ENCODE measurements at places on chromosomes 16 and 17. TPM values are rescaled to one million over a fixed set of nuclear protein-coding genes. Genes with fewer than 3 reads are reported as not detected.

The MT1A gene
- not detected for total RNA-seq

The CES2 gene
- 32.9 TPM for total RNA-seq

The BCL6B gene
- 0.80 TPM for total RNA-seq

The ABI3 gene
- 46.3 TPM for total RNA-seq

The SPEM2 gene
- not detected for total RNA-seq

The GLP2R gene
- total RNA-seq: not detected

The AANAT gene
- not detected for total RNA-seq

The CLEC16A gene
- total RNA-seq: 32.4 TPM

The TMED6 gene
- total RNA-seq: 1.3 TPM

The TMEM170A gene
- total RNA-seq: 33.9 TPM

The TERB1 gene
- 0.15 TPM for total RNA-seq

The SOST gene
- not detected for total RNA-seq

The FLCN gene
- 53.1 TPM for total RNA-seq

The PMFBP1 gene
- 1.8 TPM for total RNA-seq

The CD68 gene
- total RNA-seq: 36.0 TPM

The IKZF3 gene
- total RNA-seq: 37.9 TPM

The CDRT15 gene
- not detected for total RNA-seq

The PLK1 gene
- total RNA-seq: 102 TPM

The CD300H gene
- not detected for total RNA-seq

The CSH1 gene
- total RNA-seq: not detected

The PRSS33 gene
- not detected for total RNA-seq

The KLHL10 gene
- not detected for total RNA-seq

The GRAPL gene
- 10.1 TPM for total RNA-seq

The NME4 gene
- 33.9 TPM for total RNA-seq

The C17orf67 gene
- total RNA-seq: 4.1 TPM

The KRT28 gene
- not detected for total RNA-seq

The TAF15 gene
- total RNA-seq: 252 TPM

The CDT1 gene
- total RNA-seq: 137 TPM

The ABCC3 gene
- total RNA-seq: 0.25 TPM

The CBFA2T3 gene
- not detected for total RNA-seq

The RAC3 gene
- total RNA-seq: 7.9 TPM

The P3H4 gene
- total RNA-seq: 1.8 TPM

The GID4 gene
- total RNA-seq: 10.2 TPM

The SUPT4H1 gene
- total RNA-seq: 85.8 TPM

The PITPNM3 gene
- total RNA-seq: 0.63 TPM

The ALOX15 gene
- total RNA-seq: not detected

The RAP1GAP2 gene
- total RNA-seq: 36.7 TPM

The C17orf107 gene
- 0.98 TPM for total RNA-seq

The ZFPM1 gene
- total RNA-seq: 15.4 TPM

The SSTR5 gene
- total RNA-seq: not detected

The TEKT1 gene
- total RNA-seq: not detected

The MYH11 gene
- 0.10 TPM for total RNA-seq

The CD300E gene
- not detected for total RNA-seq

The TMEM88 gene
- total RNA-seq: 1.5 TPM

The PARD6A gene
- 12.2 TPM for total RNA-seq

The GPRC5C gene
- total RNA-seq: 0.68 TPM

The IGFALS gene
- total RNA-seq: not detected

The VEZF1 gene
- total RNA-seq: 44.6 TPM

The TOP2A gene
- 373 TPM for total RNA-seq

All from activated CD4-positive, alpha-beta memory T cell treated with anti-CD3 and anti-CD28 coated beads, Interleukin-2, amount 10 ng/mL, durations not matched to agents 7 days and 5 days (primary cell).